Brain pericyte (primary cell): ENCODE measurements at places on chromosomes 2 and 18.

DNA sequence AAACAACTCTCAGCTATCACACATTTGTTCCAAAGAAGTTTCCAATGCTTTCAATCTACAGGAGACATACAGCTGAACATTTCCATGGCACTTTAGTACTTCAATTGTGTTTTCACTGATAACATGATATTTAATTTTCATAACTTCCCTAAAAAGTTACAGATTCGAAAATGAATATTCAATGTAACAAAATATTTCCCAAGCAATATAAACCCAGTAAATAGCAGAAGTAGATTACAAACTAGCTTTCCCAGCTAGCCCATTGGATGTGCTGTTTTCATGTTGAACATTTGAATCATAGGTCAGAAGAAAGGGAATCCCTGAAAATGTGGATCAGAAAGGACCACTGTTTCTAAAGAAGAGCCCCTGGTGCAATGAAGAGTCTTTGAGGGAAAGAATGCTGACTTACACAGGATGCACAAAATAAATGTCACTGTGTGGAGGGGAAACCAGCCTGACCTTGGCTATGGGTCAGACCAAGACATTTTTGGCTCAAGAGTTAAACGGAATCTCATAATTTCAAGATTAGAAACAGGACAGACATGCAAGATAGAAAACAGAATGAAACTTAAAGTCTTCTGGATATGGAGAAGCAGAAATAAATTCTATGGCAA lies 22.5 kb downstream of the CYTIP start:
- DNase-seq, result no peak

GRCh38 chr18:22558945-22559385 lies 141.2 kb upstream of the CTAGE1 start:
- no peak for DNase-seq

- no peak for DNase-seq
Measured at GRCh38 chr2:198161151-198161550, 356.8 kb downstream of the PLCL1 start.

- no peak for DNase-seq
Measured at GRCh38 chr2:79191816-79192215, 32.3 kb upstream of the REG3A start.

DNA sequence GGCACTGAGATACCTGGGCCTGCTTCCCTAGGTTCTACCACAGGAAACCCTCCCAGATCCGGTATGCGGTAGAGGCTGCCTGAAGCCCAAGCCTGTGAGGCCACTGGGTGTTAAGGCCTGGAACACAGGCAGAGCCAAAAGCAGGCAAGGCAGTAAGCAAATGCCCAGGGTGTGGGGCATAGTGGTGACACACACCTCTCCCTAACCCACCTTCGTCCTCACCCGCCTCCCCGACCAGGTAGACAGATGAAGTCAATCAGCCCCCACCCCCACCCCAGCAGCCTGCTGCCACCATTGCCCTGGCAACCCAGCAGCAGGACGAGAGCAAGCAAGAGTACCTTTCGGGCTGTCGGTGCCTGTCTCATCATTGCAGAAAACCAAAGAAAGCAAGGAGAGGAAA lies 6.1 kb downstream of the DCTN1 start:
- DNase-seq, result no peak

DNA sequence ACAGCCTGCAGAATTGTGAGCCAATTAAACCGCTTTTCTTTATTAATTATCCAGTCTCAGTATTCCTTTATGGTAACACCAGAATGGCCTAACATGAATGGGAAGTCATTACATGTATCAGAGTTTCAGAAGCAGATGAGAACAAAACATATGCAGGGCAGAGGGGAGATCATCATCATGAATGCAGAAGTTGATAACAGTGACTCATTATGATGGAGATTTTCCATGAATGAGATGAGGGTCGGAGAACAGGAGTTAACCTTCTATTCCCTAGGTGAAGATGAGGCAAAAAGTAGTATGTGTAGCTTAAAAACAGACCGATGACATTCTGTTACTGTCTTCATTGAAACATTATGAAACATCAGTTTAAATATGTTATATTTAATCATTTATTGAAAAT lies 59.5 kb upstream of the PPM1B start:
- DNase-seq, result no peak

GRCh38 chr18:55275039-55275901 lies 312.7 kb downstream of the TCF4 start:
- DNase-seq, result no peak

DNA sequence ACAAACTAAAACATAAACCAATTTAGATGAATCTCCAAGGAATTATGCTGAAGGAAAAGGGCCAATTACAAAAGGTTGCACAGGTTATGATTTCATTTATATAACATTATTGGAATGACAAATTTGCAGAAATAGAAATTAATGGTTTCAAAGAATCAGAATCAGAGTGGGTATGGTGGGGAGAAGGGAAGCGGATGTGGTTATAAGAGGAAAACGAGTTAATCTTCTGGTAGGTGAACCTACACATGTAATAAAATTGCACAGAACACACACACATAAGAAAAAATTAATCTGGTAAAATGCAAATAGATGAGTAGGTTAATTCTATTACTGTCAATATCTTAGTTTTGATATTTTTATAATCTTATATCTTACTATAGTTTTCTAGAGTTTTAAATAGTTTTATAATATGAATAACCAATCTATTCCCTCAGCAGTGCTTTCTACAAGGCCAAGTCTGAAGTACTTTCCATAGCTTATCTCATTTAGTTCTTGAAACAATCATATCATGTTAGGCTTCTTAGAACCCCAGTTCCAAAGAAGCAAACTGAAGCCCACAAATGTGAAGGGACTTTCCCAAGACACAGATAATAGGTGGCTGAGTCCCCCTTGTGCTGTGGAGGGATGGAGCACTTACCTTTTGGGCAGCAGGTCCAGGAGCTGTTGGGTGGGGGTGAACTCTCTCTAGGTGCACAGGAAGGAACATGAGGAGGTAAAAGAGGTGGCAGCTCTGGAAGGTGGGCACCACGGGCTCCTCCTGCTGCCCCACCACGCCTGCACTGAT lies 31.5 kb downstream of the ZNF519 start:
- DNase-seq, result no peak

- peak; percentile 65 for DNase-seq
Measured at GRCh38 chr2:42859006-42859552, 66.7 kb upstream of the HAAO start.

GRCh38 chr2:192047315-192048107 lies 147.2 kb downstream of the TMEFF2 start:
- no peak for DNase-seq

DNA sequence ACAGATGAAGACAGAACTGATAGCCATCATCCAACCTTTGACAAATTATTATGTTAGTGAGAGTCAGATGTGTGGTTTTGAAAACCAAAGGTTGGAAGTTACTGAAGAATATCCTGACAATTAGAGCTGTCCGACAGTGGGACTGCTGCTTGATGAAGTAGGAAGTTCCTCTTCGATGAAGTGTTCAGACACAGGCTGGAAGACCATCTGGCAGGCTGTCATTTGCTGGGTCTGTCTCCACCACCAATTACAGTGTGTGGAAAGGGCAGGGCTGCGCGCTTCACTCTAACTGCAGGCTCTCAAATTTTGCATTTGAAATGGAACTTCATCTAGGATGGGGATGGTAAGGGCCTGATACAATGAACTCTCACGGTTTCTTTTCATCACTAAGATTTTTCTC lies 313.8 kb downstream of the PIK3C3 start:
- DNase-seq, result no peak

- DNase-seq, result no peak
Measured at GRCh38 chr2:34241905-34242762, 643.0 kb upstream of the FAM98A start.

DNA sequence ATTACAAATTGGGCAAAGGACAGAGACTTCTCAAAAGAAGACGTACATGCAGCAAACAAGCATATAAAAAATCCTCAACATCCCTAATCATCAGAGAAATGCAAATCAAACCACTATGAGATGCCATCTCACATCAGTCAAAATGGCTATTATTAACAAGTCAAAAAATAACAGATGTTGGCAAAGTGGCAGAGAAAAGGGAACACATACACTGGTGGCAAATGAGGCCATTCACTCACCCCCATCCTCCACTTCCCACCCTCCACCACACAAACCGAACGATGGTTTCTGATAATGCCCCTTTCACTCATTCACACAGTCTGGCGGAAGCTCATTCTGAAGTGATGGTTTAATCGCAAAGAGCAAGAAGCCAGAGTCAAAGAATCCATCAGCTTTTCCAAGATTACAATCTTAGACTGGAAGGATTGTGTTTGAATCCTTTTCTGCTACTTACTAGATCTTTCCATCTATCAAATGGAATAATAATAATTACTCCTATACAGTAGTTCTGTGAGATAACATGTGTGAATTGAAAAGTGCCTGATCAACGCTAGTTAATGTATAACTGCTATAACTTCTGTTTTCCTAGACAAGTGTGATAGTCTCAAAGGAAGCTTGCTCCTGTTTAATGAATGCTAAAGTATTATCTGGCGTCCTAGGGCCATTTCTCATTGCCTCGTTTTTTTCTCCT lies 16.9 kb upstream of the CD28 start:
- DNase-seq, result no peak

DNA sequence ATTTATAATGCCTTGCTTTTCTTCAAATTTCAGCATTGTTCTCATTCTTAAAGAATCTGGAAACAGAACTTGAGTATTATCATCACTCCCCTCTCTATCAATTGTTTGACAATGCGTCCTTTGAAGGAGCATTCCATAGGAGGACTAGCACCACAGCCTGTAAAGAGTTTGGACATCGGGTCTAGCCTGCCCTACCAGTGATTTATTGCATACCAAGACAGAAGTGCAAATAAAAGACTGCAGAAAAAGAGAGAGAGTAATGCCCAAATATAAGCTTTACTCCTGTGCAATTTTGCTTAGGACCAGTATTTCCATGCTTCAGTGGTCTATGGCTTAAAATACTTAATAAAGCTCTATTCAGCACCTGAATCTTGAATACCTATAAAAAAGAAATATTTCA lies 55.4 kb upstream of the MAP2 start:
- DNase-seq, result no peak

DNA sequence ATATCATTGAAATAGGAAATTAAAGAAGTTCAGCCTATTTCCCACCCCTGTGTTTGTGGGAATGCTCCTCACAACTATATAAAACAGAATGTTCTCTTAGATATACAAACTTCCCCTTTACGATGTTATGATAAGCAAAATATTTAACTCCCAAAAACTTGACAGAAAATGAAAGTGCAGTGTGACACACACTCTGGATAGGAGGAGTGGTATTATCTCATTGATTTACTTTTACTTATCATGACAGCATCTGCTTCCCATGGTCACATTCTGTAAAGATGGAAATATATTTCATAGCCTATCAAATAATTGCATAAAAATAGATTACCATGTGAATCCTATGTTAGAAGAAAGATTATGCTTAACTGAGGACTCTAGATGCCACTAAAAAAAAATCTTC lies 96.6 kb upstream of the STK17B start:
- DNase-seq, result no peak

- DNase-seq, result no peak
Measured at GRCh38 chr2:191274413-191274815, 29.2 kb downstream of the MYO1B start.

GRCh38 chr2:75597949-75598348 lies 37.2 kb upstream of the EVA1A start:
- DNase-seq, result no peak

- no peak for DNase-seq
Measured at GRCh38 chr2:16395601-16396000, 270.0 kb downstream of the CYRIA start.

GRCh38 chr18:11005528-11005927 lies 143.8 kb downstream of the PIEZO2 start:
- DNase-seq, result peak; percentile 97

DNA sequence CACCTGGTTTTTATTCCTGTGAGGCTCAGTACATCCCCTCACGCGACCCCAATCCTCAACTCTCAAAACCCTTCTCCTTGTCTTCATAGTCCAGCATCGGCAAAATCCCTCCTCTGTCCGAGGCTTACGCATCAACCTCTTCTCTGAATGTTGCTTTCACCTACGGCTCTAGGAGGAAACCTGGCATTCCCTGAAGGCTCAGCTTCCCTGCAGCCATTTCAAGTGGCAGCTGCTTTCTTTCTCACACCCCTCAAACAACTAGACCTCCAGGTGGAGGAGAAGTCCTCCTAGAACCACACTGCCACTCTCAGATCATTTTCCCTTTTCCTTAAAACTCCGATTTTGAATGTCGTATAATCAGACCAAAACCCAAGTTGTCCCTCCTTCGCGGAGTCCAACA lies 114.2 kb downstream of the DTNB start:
- no peak for DNase-seq

GRCh38 chr2:112779598-112779997 lies 4.7 kb downstream of the IL1A start:
- DNase-seq, result no peak

DNA sequence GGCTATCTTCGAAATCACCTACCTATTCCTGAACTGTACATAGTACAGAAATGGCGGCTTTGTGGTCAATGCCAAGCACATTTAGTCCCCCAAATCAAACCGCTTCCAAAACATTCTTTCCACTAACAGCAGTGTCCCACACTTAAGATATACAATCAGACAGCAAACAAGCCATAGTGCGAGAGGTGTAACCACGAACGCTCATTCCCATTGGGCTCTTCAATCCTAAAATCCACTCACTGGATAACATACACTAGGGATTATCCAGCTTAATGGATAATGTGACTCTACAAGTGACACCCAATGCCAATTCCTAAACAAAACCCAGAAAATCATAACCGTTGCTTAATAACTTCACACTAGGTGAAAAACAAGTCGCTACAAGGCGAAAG lies 2.0 kb downstream of the XPO1 start:
- no peak for DNase-seq
